ENCODE measurements at places on chromosomes 11 and 22.

DNA sequence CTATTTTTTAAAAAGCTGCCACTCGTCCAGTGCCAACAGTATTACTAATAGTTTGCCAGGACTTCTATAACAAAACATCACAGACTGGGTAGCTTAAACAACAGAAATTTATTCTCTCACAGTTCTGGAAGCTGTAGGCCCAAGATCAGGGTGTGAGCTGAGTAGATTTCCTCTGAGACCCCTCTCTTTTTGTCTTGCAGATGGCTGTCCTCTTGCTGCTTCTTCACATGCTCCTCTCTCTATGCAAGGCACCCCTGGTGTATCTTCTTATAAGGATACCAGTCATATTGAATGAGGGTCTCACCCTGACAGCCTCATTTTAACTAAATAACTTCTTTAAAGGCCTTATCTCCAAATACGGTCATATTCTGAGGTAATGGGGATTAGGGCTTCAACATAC, 390.9 kb downstream of the DLG2 start:
- no peak for DNase-seq

GRCh38 chr11:40732132-40732531, 727.3 kb downstream of the LRRC4C start:
- DNase-seq: no peak

GRCh38 chr11:2300290-2300935, 1.3 kb downstream of the C11orf21 start:
- no peak for DNase-seq

DNA sequence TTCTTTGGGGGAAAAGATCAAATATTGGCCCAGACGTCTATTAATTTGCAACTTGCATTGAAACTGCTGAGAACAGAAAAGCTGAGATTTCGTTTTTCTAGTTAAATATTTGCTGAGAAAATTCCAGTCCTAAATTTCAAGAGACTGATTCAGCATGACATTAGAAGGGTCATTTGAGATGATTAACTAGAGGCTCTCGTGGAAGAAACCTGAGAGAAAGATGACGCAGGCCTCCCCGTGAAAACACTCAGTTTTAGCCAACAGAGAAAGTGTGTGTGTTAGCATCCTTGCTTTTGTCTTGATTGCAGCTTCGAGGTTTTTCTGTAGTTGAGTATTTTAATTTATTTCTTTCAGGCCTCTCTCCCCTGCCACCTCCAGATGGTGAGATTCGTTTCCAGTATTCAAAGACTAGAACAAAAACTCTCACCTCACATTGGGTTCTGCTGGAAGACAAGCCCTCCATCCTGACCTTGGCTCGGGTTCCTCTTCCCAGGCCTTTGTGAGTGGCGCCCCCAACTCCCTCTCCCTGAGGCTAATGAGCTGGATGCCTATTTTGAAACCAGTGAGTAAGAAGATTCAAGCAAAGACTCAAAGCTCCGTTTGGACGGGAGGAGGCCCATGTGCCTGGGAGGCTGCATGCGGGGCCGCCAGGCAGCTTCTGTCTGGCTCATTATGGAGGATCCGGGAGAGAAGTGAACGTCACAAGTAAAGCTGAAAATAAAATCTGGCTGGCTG, 52.4 kb downstream of the CELSR1 start:
- no peak for DNase-seq

- no peak for DNase-seq
Measured at GRCh38 chr11:78363024-78363619, 54.5 kb downstream of the GAB2 start.

DNA sequence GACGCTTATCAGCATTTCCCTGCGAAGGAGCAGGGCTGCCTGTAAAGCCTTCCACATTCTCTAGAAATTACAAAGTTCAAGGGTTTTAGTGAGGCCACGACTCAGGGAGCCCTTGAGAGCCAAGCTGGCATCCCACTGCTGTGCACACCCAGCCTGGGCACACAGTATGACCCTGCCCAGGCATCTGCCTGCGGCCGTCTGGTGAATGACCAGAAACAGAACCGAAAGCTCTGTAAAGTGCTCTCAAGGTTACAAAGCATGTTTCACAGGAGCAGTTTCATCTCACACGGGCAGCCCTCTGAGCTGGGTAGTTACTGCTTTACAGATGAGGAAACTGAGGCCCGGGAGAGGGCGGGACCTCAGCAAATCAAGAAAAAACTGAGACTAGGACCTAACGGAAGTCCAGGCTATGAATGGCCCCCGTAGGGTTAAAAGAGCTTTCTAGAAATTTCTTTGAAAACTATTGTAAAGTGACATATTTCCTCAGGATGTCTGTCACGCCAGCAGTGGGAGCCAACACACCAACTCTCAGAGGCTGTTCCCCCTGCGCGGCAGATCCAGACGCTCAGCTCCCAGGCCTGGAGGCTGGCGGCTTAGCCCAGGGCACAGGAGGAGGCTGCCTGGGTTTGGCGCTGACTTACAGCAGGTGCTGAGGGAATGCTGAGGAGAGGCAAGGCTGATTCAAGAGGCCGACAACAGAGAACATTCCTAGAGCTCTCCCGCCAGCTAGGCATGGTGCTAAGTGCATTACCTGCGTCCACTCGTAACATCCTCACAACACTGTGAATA, 7.7 kb upstream of the TCF20 start:
- DNase-seq: no peak

DNA sequence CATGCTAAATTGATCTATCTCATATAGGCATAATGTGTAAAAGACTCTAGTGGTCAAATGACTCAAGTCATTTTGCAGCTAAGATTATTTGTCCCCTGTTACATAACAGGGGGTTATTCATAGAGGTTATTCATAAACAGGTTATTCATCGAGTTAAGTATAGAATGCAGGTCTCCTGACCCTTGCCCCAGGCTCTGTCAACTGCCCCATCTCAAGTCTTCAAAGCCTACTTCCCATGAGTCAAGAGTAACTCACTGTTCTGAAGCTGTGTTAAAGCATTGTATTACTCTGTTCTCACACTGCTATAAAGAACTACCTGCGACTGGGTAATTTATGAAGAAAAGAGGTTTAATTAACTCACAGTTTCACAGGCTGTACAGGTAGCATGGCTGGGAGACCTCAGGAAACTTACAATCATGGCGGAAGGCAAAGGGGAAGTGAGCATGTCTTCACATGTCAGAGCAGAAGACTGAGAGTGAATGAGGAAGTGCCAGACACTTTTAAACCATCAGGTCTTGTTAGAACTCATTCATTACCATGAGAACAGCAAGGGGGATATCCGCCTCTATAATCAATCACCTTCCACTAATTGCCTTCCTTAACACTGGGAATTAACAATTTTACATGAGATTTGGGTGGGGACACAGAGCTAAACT, 226.2 kb upstream of the BLID start:
- DNase-seq: no peak

GRCh38 chr11:112321501-112322172, 61.0 kb upstream of the PLET1 start:
- DNase-seq: no peak

GRCh38 chr11:76689313-76690260, 19.0 kb upstream of the LRRC32 start:
- DNase-seq: no peak

GRCh38 chr11:64096835-64097234, 61.1 kb downstream of the FLRT1 start:
- no peak for DNase-seq

DNA sequence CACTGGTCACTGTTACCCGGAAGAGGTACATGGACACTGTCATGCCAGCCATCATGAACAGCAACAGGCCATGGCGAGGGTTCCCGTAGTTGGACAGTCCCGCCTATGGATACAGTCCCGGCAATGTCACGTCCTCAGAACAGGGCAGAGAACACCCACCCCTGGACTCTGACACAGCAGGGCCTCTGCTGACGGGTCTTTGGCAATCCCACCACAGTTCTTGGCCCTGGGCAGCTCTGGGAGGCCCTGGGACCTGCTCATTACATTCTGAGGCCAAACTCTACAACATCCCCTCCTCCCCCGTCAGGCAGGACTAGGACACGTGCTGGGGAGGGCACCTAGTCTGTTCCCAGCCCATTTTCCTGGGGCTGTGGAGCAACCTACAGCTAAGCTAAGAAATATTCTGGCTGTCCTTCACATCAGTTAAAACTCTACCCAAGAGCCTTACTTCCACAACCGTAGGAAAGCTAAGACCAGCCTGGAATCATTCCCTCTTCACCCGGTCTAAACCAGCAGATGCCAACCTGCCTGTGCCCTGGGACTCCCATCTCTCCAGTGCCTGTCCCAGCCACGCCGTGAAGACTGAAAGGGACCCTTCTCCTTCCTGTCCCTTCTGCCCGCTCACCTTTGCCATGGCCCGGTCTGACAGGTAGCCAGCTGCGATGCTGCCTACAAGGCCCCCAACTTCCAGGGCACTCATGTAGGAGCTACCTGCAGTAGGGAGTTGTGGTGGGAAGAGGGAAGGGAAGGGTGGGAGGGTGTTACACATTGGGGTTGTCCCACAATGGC, 4.5 kb downstream of the SLC37A4 start:
- no peak for DNase-seq

- no peak for DNase-seq
Measured at GRCh38 chr11:77179048-77179447, 51.0 kb downstream of the MYO7A start.

GRCh38 chr22:49289822-49290679, 537.6 kb downstream of the BRD1 start:
- no peak for DNase-seq

DNA sequence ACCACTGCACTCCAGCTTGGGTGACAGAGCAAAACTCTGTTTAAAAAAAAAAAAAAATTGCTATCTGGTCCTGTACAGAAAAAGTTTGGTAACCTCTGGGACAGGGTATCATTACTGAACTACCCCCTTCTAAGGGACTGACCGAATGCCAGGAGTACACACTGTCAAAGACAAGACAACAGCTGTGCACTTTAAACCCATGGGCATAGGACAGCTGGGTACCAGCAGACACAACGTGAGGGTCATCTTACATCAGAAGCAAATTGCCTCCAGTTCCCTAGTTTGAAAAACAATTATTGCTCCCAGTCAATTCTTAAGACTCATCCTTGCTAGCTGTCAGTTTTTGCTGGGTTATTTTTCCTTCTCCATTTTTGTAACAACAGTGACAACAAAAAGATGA, 17.8 kb downstream of the CD59 start:
- no peak for DNase-seq

DNA sequence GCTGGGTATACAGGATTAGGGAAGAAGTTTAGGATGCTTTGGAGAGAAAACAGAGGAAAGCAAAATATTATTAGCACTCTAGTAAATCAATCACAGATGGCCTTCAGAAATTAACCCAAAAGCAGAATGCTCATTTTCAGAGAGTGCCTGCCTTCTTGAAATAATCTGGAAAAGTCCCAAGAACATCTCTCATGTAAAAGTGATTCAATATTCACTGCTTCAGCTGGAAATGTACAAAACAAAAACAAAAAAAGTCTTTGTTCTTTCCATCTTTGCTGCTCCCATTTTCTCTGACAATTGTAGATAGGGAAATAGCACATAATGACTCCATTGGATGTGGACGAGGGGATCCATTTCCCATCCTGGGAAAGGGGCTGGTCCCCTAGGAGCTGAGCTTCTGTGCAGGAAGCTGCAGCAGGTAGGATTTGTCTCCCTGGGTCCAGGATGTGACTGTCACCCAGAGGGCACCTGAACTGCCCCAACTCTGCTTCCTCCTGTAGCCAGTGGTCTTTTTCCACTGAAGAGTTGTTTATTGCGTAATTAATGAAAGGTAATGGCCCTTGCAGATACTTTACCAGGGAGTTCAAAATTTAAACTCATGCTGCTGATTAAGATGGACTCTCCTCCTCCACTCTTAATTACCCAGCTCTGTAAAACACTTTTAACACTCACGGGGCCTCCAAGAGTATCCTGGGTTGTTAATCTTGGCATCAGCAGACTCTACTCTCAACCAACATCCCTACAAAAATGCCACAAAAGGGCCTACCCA, 57.9 kb downstream of the SC5D start:
- DNase-seq: no peak

DNA sequence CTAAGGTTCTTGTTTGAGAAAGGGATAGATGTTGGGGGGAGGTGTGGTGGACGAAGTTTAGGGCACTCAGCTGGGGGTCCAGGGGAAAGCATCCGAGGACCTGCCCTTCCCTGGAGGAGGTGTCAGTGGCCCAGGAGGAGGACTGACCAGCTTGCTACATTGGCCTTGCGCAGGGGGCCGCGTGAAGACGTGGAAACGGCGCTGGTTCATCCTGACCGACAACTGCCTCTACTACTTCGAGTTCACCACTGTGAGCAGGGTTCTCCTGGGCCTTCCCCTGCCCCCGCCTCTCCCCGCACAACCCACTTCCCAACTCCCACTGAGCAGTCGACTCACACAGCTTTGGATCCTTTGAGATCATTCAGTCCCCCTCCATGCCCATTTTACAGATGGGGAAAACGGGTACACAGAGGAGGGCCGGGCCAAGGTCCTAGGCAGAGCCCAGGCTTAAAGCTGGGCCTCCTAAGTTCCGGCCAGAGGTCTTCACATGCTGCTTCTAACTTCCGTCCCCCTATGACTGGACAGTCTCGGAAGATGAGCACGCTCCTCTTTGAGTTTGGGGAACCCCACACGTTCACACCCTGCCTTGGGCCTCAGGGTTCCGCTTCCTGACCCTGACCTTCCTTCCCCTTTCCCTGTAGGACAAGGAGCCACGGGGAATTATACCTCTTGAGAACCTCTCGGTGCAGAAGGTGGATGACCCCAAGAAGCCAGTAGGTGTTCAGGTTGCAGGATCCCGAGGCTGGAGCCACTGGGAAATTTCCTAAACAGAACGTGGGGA, 28.7 kb downstream of the CYTH4 start:
- no peak for DNase-seq

DNA sequence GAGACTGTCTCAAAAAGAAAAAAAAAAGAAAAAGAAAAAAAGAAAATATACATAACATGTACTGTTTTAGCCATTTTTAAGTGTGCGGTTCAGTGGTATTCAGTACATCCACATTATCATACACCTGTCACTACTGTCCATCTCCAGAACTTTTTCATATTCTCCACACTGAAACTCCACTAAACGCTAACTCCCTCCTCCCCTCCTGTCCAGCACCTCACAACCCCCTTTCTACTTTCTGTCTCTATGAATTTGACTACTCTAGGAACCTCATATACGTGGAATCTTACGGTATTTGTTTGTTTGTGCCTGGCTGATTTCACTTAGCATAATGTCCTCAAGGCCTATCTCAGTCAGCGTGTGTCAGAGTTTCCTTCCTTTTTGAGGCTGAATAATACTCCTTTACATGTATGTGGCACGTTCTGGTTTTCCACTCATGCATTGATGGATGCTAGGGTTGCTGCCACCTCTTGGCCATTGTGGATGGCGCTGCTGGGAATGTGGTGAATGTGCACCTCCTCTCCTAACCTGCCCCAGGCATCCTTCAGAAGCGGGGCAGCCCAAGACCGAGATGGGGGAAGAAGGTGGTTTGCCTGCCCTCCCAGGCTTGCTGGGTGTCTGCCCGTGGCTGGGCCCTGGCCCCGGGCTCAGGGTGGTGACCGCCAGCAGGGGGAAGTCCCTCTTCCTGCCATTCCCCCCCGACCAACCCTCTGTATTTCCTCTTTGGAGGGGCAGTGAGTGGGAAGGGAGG, 60.5 kb downstream of the BCR start:
- no peak for DNase-seq

DNA sequence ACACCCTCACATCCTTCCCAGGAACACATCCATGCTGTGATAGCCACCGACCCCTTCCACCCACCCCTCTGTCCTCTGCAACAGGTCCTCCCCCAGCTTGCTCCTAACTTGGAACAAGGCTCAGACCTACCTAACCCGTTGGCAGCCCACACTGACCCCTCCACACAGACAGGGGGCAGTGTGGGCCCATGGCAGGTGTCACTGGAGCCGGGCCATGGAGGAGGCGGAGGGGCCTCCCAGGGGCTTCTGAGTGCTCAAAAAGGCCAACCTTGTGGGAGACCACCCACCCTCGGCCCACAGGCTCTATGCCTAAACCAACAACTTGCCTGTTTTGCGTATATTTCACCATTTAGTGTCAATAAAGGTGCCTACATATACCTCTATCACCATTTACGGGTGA, 57.0 kb downstream of the CERK start:
- no peak for DNase-seq

Measured in stimulated activated CD4-positive, alpha-beta T cell treated with anti-CD3 and anti-CD28 coated beads, Interleukin-15, amount 100 ng/mL, for 48 hours (primary cell).